ENCODE measurements at places on chromosomes 12 and 14.

GRCh38 chr12:252636-253035 lies 10.0 kb downstream of the SLC6A13 start:
- DNase-seq = no peak

DNA sequence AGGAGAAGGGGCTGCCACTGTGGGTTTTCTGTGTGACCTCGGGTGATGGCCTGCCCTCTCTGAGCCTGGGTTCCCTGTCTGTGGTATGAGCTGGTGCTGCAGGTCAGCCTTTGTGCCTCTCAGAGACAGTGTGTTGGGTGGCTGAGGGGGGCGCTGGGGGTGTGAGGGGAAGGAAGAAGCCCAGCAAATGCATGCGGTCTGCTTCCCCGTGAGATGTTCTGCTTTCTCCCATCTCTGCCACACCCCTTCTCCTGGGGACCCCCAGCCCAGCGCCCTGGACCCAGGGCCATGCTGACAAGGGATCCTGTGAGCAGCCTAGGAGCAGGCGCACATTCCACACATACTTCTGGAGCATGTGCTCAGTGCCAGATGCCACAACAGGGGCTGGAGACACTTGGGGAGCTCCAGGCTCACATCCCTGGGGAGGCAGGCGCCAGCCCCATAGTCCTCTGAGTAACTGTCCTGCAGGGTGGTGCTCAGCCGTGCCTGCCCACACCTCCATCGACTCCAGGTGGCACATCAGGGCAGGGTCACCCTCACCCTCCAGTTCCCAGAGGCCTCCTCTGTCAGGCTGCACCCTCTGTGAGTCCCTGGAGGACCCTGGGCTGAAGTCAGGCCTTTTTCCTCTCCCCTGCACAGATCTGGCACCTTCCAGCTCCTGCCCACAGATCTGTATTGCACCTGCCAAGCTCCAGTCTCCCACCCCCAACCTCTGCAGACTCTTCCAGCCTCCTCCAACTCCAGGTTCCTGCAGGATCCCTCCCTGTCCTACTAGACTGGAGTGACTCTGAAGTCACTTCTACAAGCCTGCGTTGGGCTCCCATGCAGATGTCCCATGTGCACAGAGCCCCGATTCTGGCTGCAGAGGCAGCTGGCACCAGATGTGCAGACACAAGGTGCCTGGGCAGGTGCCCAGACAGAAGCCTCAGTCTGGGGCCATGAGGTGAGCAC lies 205.6 kb downstream of the KIF26A start:
- DNase-seq = no peak

DNA sequence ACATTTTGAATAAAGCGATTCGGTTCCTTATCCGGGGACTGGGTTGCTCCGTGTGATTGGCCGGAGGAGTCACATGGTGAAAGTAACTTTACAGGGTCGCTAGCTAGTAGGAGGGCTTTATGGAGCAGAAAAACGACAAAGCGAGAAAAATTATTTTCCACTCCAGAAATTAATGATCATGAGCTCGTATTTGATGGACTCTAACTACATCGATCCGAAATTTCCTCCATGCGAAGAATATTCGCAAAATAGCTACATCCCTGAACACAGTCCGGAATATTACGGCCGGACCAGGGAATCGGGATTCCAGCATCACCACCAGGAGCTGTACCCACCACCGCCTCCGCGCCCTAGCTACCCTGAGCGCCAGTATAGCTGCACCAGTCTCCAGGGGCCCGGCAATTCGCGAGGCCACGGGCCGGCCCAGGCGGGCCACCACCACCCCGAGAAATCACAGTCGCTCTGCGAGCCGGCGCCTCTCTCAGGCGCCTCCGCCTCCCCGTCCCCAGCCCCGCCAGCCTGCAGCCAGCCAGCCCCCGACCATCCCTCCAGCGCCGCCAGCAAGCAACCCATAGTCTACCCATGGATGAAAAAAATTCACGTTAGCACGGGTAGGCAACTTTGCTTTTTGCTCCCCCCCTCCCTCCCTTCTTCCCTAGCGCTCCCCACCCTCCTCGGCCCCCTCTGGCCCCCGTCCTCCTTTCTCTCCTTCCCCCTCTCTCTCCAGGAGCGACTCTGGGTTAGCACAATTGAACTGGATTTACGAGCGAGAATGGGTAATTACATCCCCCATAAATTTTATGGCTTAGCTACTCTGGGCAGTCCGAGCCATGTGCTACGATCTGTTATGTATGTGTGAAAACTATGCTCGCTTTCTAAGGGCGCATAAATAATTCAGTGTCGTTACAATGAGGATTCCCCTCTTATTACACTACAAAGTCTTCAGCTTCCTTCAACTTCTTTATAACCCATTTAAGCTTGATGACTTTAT lies at the start of gene HOXC4:
Gene HOXC4, plus strand, starts transcription at position 85 of the 991 bp plus-strand sequence. Its CDS starts 88 bp downstream, at position 173.
- peak; percentile 86 for DNase-seq

DNA sequence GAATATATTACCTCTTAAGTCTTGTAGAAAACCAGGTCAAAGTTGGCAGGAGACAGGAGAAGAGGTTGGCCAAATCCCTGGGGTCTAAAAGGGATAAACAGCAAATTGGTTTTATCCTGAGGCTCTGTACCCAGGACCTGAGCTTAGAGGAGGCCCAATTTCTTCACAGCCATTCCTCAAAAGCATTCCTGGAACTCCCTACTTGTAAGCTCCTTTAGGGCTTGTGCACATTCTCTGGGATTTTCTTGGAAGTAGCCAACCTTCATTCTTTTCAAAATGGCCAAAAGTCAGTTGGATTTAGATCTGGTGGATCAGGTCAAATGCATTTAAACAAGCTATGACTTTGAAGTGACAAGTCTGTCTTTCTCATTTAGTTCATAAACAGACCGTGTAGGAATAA lies 152.1 kb upstream of the PLXNC1 start:
- DNase-seq = no peak

- DNase-seq = no peak
Measured at GRCh38 chr14:73295198-73295796, 58.0 kb downstream of the PAPLN start.

DNA sequence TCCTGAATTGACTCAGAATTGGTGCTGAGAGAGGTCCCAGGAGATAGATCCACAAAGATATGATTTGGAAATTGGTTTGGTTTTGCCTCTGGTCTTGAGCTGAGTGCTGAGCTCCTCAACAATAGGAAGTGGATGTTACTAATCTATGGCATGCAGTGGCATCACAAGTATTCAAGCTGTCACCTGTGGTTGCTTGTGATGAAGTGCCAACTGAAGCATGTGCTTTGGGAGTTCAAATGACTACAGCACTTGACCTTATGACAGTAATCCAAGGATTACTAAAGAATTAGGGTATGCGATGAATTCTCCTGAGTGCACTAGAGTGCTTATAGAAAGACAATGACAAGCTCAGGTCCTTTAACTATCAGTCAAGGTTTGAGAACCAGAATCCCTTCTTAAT lies 406.2 kb downstream of the NOVA1 start:
- DNase-seq = no peak

- DNase-seq = no peak
Measured at GRCh38 chr14:96863327-96863985, 66.3 kb downstream of the VRK1 start.

GRCh38 chr12:74963867-74964331 lies 245.7 kb downstream of the KCNC2 start:
- DNase-seq = no peak

- DNase-seq = no peak
Measured at GRCh38 chr14:99726538-99727095, 42.5 kb downstream of the CYP46A1 start.

DNA sequence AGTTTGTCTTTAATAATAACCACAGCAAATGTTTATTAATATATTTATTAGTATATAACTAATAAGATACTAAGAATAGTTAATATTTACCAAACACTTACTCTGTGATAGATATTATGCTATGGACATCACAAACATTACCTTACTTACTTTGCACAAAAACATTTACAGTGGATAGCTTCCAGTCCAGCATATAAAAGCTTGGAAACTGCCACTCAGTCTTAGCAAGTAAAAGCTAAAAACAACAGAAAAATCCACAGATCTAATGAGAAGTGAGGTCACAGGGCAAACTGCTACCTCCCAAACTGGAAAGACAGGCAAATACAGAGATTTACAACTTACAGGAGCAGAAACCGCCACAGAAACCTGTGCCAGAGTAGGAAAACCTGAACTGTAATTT lies 99.8 kb downstream of the METTL25 start:
- DNase-seq = no peak

DNA sequence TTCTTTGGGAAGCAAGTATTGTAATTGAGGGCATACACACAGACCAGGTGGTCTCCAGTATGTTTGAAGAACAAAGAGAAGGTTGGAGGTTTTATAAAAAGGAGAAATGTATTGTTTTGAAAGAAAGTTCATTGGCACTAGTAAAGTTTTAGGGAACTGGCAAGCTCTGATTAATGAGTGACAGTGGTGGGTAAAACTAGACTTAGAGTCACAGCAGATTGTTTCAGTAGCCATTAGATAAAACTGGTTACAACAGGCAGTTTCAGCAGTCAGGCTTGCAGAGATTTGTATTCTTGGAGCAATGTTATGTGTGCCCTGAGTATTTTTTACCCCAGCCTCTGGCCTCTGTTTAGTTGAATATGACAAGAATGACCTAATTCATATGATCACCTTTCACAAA lies 49.1 kb upstream of the ARID2 start:
- no peak for DNase-seq

DNA sequence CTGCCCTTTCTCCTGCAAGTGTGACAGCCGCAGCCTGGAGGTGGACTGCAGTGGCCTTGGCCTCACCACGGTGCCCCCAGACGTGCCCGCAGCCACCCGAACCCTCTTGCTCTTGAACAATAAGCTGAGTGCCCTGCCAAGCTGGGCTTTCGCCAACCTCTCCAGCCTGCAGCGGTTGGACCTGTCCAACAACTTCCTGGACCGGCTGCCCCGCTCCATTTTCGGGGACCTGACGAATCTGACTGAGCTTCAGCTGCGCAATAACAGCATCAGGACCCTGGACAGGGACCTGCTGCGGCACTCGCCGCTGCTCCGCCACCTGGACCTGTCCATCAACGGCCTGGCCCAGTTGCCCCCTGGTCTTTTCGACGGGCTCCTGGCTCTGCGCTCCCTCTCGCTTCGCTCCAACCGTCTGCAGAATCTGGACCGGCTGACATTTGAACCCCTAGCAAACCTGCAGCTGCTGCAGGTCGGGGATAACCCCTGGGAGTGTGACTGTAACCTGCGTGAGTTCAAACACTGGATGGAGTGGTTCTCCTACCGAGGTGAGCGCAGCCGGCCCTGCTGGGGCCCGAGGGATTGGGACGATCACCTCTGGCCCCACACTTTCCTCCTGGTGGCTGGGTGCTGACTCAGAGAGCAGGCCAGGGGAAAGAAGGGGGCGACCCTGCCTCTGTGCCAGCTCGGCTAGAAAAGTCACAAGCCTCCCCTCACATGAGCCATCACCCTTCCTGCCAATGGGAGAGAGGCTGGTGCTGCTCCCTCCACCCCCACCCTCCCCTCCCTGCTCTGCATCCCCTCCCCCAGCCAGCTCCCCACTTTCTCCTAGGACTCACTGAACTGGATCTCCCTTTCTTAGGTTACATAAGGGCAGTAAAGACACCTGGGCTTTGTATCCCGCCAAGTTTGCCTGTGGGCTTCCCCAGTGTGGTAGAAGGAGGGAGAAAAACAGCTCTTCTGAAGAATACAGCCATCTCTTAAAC lies 10.9 kb downstream of the LRTM2 start:
- DNase-seq = peak; percentile 94

GRCh38 chr12:124607681-124608425 lies 40.4 kb upstream of the NCOR2 start:
- no peak for DNase-seq

GRCh38 chr12:47265391-47265790 lies 185.6 kb upstream of the AMIGO2 start:
- no peak for DNase-seq
